ENCODE measurements at places on chromosomes 6 and 20. TPM values are rescaled to one million over a fixed set of nuclear protein-coding genes. Genes with fewer than 3 reads are reported as not detected.

SIGLEC1 gene
- total RNA-seq: 6.7 TPM

HTR1E gene
- total RNA-seq: not detected

BANF2 gene
- not detected for total RNA-seq

ZSCAN23 gene
- total RNA-seq: 0.65 TPM

TSPYL4 gene
- total RNA-seq: 7.4 TPM

PAX1 gene
- total RNA-seq: not detected

OPRL1 gene
- total RNA-seq: 0.42 TPM

PERP gene
- 14.7 TPM for total RNA-seq

MOG gene
- total RNA-seq: not detected
